ENCODE measurements at places on chromosomes 1 and 21. TPM values are rescaled to one million over a fixed set of nuclear protein-coding genes. Genes with fewer than 3 reads are reported as not detected.

DNA sequence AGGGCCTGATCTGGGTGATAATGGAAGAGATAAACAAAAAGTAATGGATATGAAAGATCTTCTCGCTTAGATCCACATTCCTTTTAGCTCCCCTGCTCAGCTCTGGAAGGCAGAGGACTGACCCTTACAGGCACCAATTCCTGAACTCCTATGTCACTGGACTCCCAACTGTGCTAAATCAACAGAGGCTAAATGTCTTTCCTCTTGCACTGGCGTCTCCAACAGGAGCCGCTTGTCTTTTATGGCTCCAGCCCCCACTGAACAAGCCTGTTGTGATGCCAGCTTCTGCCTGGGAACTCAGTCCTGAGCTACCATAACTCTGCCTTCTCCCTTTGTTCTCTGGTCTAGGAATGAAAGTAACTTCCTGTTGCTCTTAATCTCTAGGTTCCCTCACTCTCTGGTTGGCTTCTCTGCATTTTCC is 142.1 kb upstream of the COL11A1 start:
- H3K27me3 ChIP-seq = no peaks in the 10 kb centered on the region
- no peak overlapping the region for H3K4me3 ChIP-seq
- H3K36me3 ChIP-seq = no peaks in the 10 kb centered on the region
- H3K27ac ChIP-seq = no peak overlapping the region
- no peak for DNase-seq

- no peaks in the 10 kb centered on the region for H3K36me3 ChIP-seq
- no peak overlapping the region for H3K27ac ChIP-seq
- H3K4me3 ChIP-seq = no peak overlapping the region
- no peak for DNase-seq
Measured at GRCh38 chr21:34691390-34692032, 22.7 kb downstream of the CLIC6 start.

Gene NPPB
- not detected for polyA plus RNA-seq

DNA sequence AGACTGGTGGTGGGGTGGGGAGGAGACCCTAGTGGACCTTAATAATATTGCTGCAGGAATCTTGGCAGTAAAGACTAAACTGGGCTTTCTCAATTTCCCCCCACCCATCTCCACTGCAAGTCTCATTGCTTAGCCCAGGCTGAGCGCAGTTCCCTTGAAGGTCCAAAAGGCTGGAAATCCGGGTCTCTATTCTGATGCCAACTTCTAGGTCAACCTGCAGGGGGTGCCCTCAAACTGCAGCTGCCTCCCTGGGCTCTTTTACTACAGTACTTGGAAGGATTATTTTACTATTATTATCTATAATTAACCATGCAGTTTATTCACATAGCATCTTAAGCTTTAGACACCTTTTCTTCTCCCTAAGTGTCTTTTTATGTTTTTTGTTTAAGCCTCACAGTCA is 85.4 kb upstream of the WARS2 start:
- no peaks in the 10 kb centered on the region for H3K27me3 ChIP-seq
- H3K36me3 ChIP-seq = no peaks in the 10 kb centered on the region
- H3K27ac ChIP-seq = no peak overlapping the region
- no peaks in the 10 kb centered on the region for H3K4me1 ChIP-seq
- no peak overlapping the region for H3K4me3 ChIP-seq

Gene PDPN
- polyA plus RNA-seq = not detected

GRCh38 chr1:112395256-112395820 is 676 bp upstream of the CTTNBP2NL start:
- peaks cover 48% of the 10 kb centered on the region for H3K4me1 ChIP-seq
- DNase-seq = no peak
- peak overlapping the region; percentile 92 for H3K4me3 ChIP-seq
- no peaks in the 10 kb centered on the region for H3K36me3 ChIP-seq

- H3K27me3 ChIP-seq = no peaks in the 10 kb centered on the region
- DNase-seq = no peak
- H3K36me3 ChIP-seq = no peaks in the 10 kb centered on the region
- no peaks in the 10 kb centered on the region for H3K4me1 ChIP-seq
Measured at GRCh38 chr1:219682788-219683187, 69.9 kb upstream of the ZC3H11B start.

GRCh38 chr1:192635939-192636338 is at the start of gene RGS13:
Gene RGS13, plus strand, starts transcription at chr1:192636147. Its CDS starts 8,188 bp downstream, at chr1:192644335.
- H3K4me3 ChIP-seq = no peak within 1 kb of the TSS
- H3K36me3 ChIP-seq = no peaks in the 10 kb centered on the region
- no peak for DNase-seq
- no peak within 1 kb of the TSS for H3K27ac ChIP-seq

- H3K27ac ChIP-seq = peak overlapping the region; percentile 94
- no peak for DNase-seq
- H3K36me3 ChIP-seq = no peaks in the 10 kb centered on the region
- H3K4me3 ChIP-seq = no peak overlapping the region
- H3K4me1 ChIP-seq = peaks cover 71% of the 10 kb centered on the region
- no peaks in the 10 kb centered on the region for H3K27me3 ChIP-seq
Measured at GRCh38 chr1:40057310-40058030, 16.9 kb downstream of the CAP1 start.

DNA sequence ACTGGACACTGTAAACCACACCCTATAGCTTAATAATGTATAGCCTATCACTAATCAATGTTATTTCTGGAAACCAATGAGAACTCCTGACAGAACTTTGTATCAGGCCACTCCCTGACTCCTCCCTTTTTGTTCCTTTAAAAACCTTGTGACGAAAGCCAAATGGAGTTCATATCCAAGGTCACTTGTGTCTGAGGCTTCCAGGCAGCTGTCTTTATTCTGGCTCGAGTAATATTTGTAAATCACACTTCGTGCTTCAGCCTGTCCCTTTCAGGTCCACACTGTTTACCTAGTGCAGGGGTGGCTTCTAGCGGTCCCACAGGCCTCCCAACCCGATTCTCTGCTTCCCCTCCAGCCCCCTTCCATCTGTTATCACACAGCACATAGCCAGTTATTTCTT is 16.2 kb upstream of the CAPN9 start:
- H3K27me3 ChIP-seq = peaks cover 9% of the 10 kb centered on the region
- H3K36me3 ChIP-seq = no peaks in the 10 kb centered on the region
- H3K4me3 ChIP-seq = no peak overlapping the region
- no peak overlapping the region for H3K27ac ChIP-seq

Gene AADACL4
- polyA plus RNA-seq = not detected

Gene UBE2U
- not detected for polyA plus RNA-seq

Gene THBS3
- 2.1 TPM for polyA plus RNA-seq
